ENCODE measurements at places on chromosomes 3 and 15.

DNA sequence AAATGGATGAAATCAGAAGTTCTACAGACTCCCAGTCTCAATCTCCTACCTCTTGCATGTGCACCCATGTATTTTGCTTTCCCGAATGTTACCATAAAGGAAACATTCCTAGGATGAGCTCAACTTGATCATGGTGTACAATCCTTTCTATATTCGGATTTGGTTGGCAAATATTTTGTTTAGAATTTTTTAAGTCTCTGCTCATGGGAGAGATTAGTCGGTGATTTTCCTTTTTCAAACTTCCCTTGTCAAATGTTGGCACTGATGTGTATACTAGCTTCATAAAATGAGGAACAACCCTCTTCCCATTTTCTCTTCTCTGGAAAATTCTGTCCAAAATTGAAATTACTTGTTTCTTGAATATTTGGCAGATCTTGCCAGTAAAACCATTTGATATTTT is 317.6 kb upstream of the RASGRP1 start:
- H3K27me3 ChIP-seq, result no peaks in the 10 kb centered on the region
- peak; percentile 29 for DNase-seq
- H3K4me3 ChIP-seq, result no peak overlapping the region
- no peak overlapping the region for H3K27ac ChIP-seq
- peaks cover 3% of the 10 kb centered on the region for H3K4me1 ChIP-seq

- no peaks in the 10 kb centered on the region for H3K27me3 ChIP-seq
- H3K4me1 ChIP-seq, result no peaks in the 10 kb centered on the region
Observed at GRCh38 chr3:158935846-158936245, 134.0 kb downstream of the MFSD1 start.

GRCh38 chr3:20040548-20041196 is 426 bp downstream of the KAT2B start:
- H3K27me3 ChIP-seq, result no peaks in the 10 kb centered on the region
- peak overlapping the region; percentile 87 for H3K4me3 ChIP-seq
- no peaks in the 10 kb centered on the region for H3K36me3 ChIP-seq
- peak overlapping the region; percentile 94 for H3K27ac ChIP-seq
- peak; percentile 90 for DNase-seq

GRCh38 chr3:189262746-189263145 is 91.0 kb downstream of the TPRG1 start:
- H3K4me3 ChIP-seq, result no peak overlapping the region
- peak; percentile 71 for DNase-seq
- H3K36me3 ChIP-seq, result no peaks in the 10 kb centered on the region
- H3K4me1 ChIP-seq, result peaks cover 13% of the 10 kb centered on the region

DNA sequence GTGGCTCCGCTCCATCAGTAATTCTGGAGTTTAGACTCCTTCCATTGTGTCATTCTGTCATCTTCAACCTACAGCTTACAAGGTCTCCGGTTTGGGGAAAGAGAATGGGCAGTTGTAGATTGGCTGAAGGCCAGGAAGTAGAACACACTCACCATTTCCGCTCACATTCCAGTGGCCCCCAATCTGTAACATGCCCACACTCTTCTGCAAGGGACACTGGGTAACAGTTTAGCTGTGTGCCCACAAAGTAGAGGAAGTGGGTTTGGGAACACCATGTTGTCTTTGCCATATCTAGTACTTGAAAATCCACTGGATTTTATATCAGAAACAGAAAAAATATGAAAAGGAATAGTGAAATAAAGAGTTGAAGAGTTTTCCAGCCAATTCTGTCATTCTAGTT is 153.5 kb downstream of the SV2B start:
- H3K4me3 ChIP-seq, result no peak overlapping the region
- DNase-seq, result no peak
- H3K27ac ChIP-seq, result no peak overlapping the region
- H3K4me1 ChIP-seq, result no peaks in the 10 kb centered on the region
- no peaks in the 10 kb centered on the region for H3K36me3 ChIP-seq

GRCh38 chr3:105979961-105980360 is 111.1 kb upstream of the CBLB start:
- no peaks in the 10 kb centered on the region for H3K4me1 ChIP-seq
- H3K27me3 ChIP-seq, result no peaks in the 10 kb centered on the region
- DNase-seq, result no peak

GRCh38 chr3:73236867-73237266 is 175.4 kb downstream of the EBLN2 start:
- H3K36me3 ChIP-seq, result no peaks in the 10 kb centered on the region
- H3K27ac ChIP-seq, result no peak overlapping the region
- DNase-seq, result no peak
- peaks cover 3% of the 10 kb centered on the region for H3K4me1 ChIP-seq

DNA sequence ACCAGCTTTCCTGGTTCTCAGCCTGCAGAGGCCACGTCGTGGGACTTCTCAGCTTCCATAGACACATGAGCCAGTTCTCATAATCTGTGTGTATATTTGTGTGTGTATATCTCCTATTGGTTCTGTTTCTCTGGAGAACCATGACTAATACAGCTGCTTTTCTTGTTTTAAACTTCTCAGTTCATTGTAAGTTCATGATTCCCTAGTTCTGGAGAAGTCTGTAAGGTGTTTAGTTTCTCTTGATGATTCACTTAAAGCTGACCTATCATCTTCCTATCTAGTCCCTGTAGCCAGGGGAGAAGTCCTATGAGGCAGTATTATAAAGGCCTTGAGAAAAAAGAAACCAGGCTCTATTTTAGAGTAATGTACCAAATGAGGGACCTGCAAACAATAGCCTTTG is 147.7 kb downstream of the RYR3 start:
- no peak overlapping the region for H3K4me3 ChIP-seq
- no peaks in the 10 kb centered on the region for H3K27me3 ChIP-seq
- H3K4me1 ChIP-seq, result no peaks in the 10 kb centered on the region
- H3K36me3 ChIP-seq, result no peaks in the 10 kb centered on the region
- no peak overlapping the region for H3K27ac ChIP-seq
- DNase-seq, result no peak

DNA sequence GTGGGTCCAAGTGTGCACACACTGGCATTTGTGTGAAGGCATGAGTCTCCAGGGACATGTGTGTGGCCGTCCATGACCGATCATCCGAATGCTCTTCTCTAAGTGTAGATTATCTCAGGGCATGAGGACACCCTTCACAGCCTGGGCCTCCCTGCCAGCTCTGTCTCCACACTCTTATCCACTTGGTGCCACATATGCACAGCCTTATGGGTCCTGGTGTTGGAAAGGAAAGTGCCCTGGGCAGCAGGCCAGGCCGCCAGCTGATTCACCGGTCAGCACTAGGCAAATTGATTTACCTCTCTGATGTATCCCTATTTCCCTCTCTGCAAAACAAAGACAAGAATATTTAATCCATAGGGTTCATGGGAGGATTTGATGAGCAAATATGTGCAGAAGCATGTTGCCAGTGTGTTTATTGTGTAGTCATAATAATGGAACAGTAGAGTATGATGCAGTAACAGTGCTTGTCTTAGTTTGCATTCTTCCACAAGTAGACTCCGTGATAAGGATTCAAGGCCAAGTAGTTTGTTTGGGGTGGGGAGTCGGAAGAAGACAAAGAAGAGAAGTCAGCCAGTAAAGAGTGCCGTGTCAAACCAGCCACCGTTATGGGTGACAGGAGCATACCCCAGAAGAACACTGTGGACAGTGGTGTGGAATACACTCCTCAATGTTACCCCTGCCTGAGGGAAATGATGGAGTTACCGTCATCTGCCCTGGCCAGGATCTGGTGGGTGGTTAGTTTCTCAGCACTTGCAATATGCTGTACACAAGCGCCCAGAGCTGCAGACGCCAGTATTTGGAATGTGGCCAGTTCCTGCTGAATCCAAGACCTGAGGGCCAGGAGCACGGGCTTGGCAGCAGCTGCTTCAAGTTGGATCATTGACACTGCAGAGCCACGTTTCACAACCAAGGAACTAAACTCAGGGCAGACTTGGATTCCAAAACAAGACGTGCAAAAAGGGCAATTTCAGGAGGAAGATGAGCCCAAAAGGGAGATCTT is 85.1 kb downstream of the MTHFS start:
- no peak overlapping the region for H3K4me3 ChIP-seq
- H3K36me3 ChIP-seq, result no peaks in the 10 kb centered on the region
- H3K4me1 ChIP-seq, result peaks cover 18% of the 10 kb centered on the region

- H3K27ac ChIP-seq, result no peak overlapping the region
- H3K4me1 ChIP-seq, result peaks cover under 1% of the 10 kb centered on the region
- no peak overlapping the region for H3K4me3 ChIP-seq
- DNase-seq, result no peak
Observed at GRCh38 chr15:22880068-22880980, 41.9 kb downstream of the NIPA2 start.

DNA sequence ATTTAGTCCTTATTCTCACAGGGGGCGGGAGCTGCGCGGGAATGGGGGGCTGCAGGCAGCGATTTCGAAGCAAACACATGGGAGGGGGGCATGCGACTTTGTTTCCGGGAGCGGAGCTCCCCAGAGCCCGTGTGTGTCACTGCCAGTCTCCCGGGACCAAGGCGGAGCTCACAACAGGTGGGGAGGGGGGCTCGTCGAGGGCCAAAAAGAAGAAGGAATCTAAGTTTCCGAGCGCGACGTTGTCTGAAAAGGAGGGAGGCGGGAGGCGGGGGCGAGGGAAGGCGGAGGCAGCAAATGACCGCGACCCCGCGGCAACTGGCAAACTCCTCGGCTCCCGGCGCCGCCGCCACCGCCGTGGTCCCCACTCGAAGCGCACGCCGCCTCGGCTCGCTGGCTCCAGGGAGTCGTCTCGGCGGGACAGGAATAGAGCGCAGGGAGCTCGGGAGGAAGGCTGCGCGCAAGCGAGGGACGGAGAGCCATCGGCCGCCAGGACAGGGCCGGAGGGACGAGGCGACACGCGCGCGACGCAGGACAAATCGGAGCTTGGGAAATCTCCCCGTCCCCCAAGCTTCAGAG is 1.4 kb downstream of the FOXP1 start:
- H3K27me3 ChIP-seq, result peaks cover 20% of the 10 kb centered on the region
- peak overlapping the region; percentile 93 for H3K27ac ChIP-seq
- H3K36me3 ChIP-seq, result no peaks in the 10 kb centered on the region

DNA sequence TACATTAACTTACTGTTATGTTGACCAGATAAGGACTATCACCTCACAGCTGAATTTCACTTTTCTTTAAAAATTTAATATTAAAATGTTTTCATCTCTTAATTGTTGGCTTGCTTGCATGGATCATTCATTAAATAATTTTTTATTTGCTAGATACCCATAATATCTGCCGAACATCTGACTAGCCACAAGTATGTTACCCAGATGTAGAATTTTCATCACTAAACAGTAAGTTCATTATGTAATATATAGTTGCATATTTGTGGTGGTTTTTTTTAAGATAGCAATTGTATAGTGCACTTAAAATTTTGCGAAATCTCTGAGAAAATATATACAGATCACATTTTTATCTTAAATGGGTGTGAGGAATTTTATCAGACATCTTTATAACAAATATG is 190.4 kb downstream of the MBNL1 start:
- H3K27ac ChIP-seq, result no peak overlapping the region
- no peak for DNase-seq
- peaks cover 22% of the 10 kb centered on the region for H3K36me3 ChIP-seq
- H3K4me3 ChIP-seq, result no peak overlapping the region
- no peaks in the 10 kb centered on the region for H3K27me3 ChIP-seq
- H3K4me1 ChIP-seq, result no peaks in the 10 kb centered on the region

DNA sequence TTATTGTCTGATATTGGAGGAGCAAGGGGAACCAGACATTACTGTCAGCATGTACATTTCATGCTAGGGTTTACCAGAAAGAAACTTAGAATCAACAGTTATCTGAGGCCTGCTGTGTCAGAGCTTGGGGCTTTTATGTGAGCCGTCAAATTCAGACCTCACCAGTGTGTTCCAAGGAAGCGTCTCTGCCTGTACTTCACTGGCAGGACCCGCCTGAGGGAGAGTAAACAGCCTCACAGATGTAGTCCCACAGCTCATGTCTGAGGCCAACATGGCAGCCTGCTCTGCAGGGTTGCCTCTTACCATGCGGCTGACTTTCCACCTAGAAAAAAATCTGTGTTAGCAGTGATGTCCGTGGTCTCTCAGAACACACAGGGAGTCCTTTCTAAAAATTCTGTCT is 74.3 kb downstream of the GHSR start:
- peaks cover 52% of the 10 kb centered on the region for H3K36me3 ChIP-seq
- H3K4me3 ChIP-seq, result no peak overlapping the region
- H3K27ac ChIP-seq, result no peak overlapping the region
- no peak for DNase-seq

- H3K4me1 ChIP-seq, result peaks cover 34% of the 10 kb centered on the region
- no peak overlapping the region for H3K4me3 ChIP-seq
- H3K36me3 ChIP-seq, result peaks cover 18% of the 10 kb centered on the region
- no peaks in the 10 kb centered on the region for H3K27me3 ChIP-seq
Observed at GRCh38 chr15:63602595-63602994, 5.4 kb downstream of the FBXL22 start.

DNA sequence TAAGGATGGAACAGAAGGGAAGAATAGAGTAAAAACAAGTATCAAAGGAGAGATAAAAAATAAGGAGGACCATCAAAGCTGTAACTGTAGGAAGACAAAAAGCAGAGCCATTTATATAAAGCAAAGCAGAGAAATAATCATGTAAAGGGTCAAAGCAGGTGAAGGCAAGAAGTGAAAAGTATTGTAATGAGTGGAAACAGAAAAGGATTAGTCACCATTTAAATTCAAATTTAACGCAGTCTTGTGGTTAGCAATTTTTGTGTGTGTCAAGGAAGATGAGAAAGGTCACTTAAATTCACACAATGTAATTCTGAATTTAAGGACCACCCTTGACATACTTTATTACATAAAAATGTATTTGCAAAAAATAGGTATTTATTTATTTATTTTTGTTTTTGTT is 567.8 kb downstream of the ROBO1 start:
- H3K36me3 ChIP-seq, result no peaks in the 10 kb centered on the region
- no peaks in the 10 kb centered on the region for H3K27me3 ChIP-seq
- no peaks in the 10 kb centered on the region for H3K4me1 ChIP-seq
- H3K4me3 ChIP-seq, result no peak overlapping the region
- no peak for DNase-seq
- H3K27ac ChIP-seq, result no peak overlapping the region

DNA sequence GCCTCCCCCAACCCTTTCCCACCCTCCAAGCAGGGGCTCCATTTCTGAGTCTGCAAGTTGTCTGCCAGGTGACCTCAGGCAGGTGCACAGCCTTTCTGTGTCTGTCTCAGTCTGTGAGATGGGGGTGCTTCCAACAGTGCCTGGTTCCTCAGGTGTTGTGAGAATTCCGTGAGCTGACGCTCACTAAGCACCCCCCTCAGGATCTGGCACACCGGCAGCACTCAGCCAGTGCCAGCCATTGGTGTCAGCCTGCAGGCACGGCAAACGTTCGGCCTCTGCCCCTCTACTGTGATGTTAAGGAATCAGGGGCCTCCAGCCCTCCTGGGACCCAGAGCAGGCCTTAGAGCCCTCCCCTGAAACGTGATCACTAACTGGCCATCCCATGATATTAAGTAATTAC is 2.4 kb downstream of the KLF15 start:
- peaks cover 30% of the 10 kb centered on the region for H3K27me3 ChIP-seq
- H3K36me3 ChIP-seq, result no peaks in the 10 kb centered on the region
- peaks cover 25% of the 10 kb centered on the region for H3K4me1 ChIP-seq
- DNase-seq, result no peak
- H3K4me3 ChIP-seq, result no peak overlapping the region
- no peak overlapping the region for H3K27ac ChIP-seq

All from muscle of leg (tissue), 16 donors.